ENCODE measurements at places on chromosomes 7 and 10.

- DNase-seq: no peak
These were observed 46.2 kb upstream of the PDE1C start for GRCh38 chr7:32116436-32116835.

- DNase-seq: no peak
These were observed 12.8 kb downstream of the C7orf57 start for GRCh38 chr7:48048113-48048512.

GRCh38 chr10:25695586-25695985 lies 238.4 kb upstream of the MYO3A start:
- DNase-seq: no peak

GRCh38 chr10:62581351-62581750 lies 207.2 kb downstream of the ZNF365 start:
- no peak for DNase-seq

DNA sequence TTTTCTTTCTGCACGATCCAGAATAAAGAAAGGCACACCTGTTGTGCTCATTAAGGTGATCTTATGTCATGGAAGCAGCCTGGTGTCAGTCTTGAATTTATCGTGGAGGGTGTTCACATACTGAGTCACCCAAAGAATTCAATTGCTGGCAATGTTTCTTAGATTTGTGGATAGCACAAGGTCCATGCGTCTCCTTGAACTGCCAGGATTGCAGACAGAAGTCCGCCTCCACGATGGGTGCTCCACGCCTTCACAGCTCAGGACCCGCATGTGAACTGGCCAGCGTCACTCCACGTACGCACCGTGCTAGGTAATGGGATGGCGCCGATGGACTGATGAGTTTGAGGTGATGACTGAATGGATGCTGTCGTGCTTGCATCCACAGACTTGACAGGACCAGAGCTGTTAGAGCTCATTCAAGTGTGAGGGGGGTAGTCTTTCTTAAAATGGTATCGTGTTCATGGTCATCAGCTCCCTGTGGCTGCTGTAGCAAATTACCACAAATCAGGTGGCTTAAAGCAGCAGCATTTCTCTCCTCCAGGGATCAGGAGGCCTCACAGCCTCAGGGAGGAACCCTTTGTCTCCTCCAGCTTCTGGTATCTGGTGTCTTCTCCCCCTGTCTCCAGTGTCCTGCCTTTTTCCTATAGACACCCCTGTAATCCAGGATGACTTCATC lies 65.4 kb upstream of the DNAJB6 start:
- no peak for DNase-seq

- DNase-seq: no peak
These were observed 83.5 kb downstream of the GNAT3 start for GRCh38 chr7:80428161-80429054.

DNA sequence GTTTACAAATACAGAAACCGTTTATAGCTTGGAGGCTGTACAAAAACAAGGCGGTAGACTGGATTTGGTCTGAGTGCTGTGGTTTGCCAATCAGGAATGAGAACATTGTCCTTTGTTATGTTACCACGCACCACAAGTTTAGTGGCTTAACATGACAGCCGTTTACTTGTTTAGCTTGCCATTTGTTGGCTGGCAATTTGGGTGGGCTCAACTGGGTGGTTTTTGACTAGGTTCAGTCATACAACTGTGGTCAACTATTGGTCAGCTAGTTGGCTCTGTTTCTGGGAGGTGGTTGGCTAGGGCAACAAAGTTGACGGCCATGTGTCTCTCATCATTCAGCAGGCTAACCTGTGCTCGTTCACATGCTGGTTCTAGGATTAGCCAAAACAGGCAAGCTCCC lies 60.1 kb upstream of the SP8 start:
- no peak for DNase-seq

- DNase-seq: no peak
These were observed 400.4 kb downstream of the CDC14C start for GRCh38 chr7:49324707-49325106.

DNA sequence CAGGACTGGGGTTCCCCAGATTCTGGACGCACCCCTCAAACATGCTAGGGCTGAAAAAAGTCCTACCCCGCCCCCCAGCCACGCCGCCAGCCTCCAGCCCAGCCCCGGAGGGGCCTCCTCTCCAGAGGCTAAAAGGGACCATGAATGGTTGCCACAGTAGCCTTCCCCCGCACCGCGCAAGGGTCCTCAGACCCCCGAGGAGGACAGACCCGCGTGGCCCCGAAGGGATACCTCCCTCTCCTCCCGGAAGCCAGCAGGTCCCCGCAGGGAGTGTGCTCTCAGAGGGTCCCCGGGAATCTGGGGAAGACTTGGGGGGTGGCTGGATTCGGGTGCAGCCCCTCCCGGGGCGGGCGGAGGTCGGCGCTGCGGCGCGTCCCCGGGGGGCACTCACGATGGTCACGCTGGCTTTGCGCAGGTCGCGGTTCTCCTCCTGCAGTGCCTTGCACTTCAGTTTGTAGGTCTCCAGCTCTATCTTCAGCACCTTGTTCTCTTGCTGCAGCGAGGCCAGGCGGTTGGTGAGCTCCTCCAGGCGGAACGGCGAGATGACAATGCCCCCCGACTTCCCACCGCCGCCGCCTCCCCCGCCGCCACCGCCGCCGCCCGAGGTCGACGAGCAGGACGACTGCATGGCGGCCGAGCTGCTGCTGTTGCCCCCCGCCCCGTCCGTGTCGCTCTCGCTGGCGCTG lies 482 bp downstream of the CCDC6 start:
- DNase-seq: no peak

DNA sequence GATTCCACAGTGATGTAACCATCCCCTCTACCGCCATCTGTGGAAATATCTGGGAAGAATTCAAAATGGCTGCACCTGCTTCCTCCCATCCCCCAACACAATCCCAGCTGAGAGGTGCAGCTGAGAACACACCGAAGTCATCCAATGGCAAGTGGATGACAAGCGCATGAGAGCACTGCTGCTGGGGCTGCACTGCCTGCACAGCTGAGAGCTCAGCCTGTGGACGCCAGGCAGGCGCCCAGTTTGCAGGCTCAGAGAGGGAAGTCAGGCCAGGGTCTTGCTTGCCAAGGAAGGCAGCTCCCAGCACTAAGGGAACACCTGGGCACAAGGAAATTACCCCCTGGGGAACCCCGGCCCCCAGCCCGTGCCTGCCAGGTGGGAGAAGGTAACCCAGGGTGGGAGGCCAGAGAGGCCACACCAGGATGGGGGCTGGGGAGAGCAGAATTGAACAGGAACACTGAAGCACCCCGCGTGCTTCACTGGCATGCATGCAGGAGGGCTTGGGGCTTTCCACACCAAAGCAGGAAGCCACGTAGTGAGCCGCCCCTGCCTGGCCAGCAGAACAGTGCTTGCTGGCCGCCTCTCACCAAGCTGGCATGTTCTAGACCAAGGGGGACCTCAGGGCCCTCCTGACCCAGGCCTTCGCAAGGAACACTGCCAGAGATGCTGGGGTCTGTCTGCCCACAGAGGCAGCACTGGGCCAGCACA lies 46.2 kb downstream of the FAM53B start:
- DNase-seq: no peak
